ENCODE measurements at places on chromosomes 7 and 10. TPM values are rescaled to one million over a fixed set of nuclear protein-coding genes. Genes with fewer than 3 reads are reported as not detected.

Gene NKX2-3
- total RNA-seq: not detected

Gene GPRIN2
- not detected for total RNA-seq

Gene SKIDA1
- 1.1 TPM for total RNA-seq

Gene HMX2
- not detected for total RNA-seq

Gene CDNF
- total RNA-seq: 1.3 TPM

Gene IL15RA
- total RNA-seq: 6.2 TPM

Gene CHCHD2
- 535 TPM for total RNA-seq

Gene SAMD9
- total RNA-seq: 11.5 TPM

Gene MAGI2
- 29.1 TPM for total RNA-seq

Gene PPP1R3C
- 45.8 TPM for total RNA-seq

Gene OR6V1
- not detected for total RNA-seq

Gene SMNDC1
- total RNA-seq: 12.5 TPM

Gene NPC1L1
- under 0.01 TPM for total RNA-seq

Gene HOXA13
- 14.9 TPM for total RNA-seq

Gene EFCAB10
- total RNA-seq: not detected

Gene GNAT3
- total RNA-seq: not detected

Gene HTR5A
- total RNA-seq: not detected

Gene HOGA1
- 0.50 TPM for total RNA-seq

Gene APBB1IP
- total RNA-seq: 0.37 TPM

Gene LRRD1
- not detected for total RNA-seq

Gene PAPOLB
- 0.12 TPM for total RNA-seq

Gene SPDYE18
- not detected for total RNA-seq

Gene SLC26A3
- not detected for total RNA-seq

Gene CRTAC1
- not detected for total RNA-seq

Gene C10orf95
- not detected for total RNA-seq

Gene ENTPD1
- total RNA-seq: under 0.01 TPM

Gene GPR146
- total RNA-seq: 2.7 TPM

Gene PLEKHS1
- not detected for total RNA-seq

Gene DKK1
- total RNA-seq: 421 TPM

Gene OR2A1
- total RNA-seq: not detected

Gene DMBT1
- under 0.01 TPM for total RNA-seq

Gene STEAP1B
- total RNA-seq: 23.6 TPM

Gene CH25H
- total RNA-seq: 0.25 TPM

Gene TRIL
- 0.25 TPM for total RNA-seq

Gene ZNF727
- 0.75 TPM for total RNA-seq

Gene CYP2C8
- total RNA-seq: not detected

Gene GPR26
- total RNA-seq: not detected

Gene NFE2L3
- total RNA-seq: 2.9 TPM

Gene PIK3AP1
- total RNA-seq: 0.12 TPM

Gene THSD7A
- 0.50 TPM for total RNA-seq

Gene CREB5
- total RNA-seq: 2.5 TPM

Gene IKZF1
- total RNA-seq: not detected

Gene DNAH11
- total RNA-seq: under 0.01 TPM

Gene CTAGE4
- total RNA-seq: not detected

Gene CNNM1
- 1.7 TPM for total RNA-seq

Gene OPALIN
- not detected for total RNA-seq

Gene PRKG1
- 26.3 TPM for total RNA-seq

Gene PARP12
- total RNA-seq: 17.4 TPM

Gene VAX1
- not detected for total RNA-seq

Gene KCNH2
- total RNA-seq: 4.4 TPM

Gene IL2RA
- total RNA-seq: not detected

Gene BMPER
- 5.0 TPM for total RNA-seq

Gene ETV1
- total RNA-seq: 17.2 TPM

Gene CCT6A
- total RNA-seq: 237 TPM

Gene GPR85
- 8.6 TPM for total RNA-seq

Gene GIMAP6
- total RNA-seq: 0.25 TPM

Gene PDK4
- 0.12 TPM for total RNA-seq

Gene EBLN1
- total RNA-seq: not detected

Gene STK17A
- 54.9 TPM for total RNA-seq
